ENCODE measurements at places on chromosomes 2 and 18. TPM values are rescaled to one million over a fixed set of nuclear protein-coding genes. Genes with fewer than 3 reads are reported as not detected.

INHBB gene
- total RNA-seq = not detected

DNA sequence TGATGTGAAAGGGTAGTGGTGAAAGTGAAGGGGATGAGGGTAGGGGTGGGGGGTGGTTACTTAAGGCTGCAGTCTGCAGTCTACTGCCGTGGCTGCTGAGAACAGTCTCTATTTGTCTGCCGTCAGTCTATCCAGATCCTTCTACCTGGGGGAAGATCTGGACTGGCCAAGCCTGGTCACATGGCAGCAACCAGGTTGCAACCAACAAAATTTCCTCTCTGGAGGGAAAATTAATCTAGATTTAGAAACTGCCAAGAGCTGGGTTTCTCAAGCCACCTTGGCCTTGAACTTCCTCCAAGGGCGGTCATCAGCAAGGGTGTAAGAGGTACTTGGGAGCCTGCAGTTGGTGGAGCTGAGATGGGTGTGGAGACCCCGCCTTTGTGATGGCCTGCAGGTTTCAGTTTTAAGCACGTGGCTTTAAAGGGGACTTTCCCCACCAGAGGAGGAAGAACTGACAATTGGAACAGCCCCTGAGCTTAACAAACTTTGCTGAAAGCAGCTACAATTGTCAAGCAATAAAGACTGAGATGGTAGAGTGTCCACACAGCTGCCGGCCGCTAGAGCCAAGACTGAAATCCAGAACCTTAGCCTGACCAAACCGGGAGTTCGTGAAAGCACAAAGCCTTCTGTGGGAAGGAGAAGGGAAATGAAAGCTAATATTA, 31.4 kb upstream of the KCMF1 start:
- peaks cover 70% of the 10 kb centered on the region for H3K4me1 ChIP-seq
- H3K36me3 ChIP-seq = peaks cover 14% of the 10 kb centered on the region
- peak overlapping the region; percentile 98 for H3K27ac ChIP-seq
- peak; percentile 83 for DNase-seq
- H3K27me3 ChIP-seq = no peaks in the 10 kb centered on the region
- H3K4me3 ChIP-seq = peak overlapping the region; percentile 67

BOD1L2 gene
- total RNA-seq = not detected

C2orf80 gene
- total RNA-seq = not detected

DNA sequence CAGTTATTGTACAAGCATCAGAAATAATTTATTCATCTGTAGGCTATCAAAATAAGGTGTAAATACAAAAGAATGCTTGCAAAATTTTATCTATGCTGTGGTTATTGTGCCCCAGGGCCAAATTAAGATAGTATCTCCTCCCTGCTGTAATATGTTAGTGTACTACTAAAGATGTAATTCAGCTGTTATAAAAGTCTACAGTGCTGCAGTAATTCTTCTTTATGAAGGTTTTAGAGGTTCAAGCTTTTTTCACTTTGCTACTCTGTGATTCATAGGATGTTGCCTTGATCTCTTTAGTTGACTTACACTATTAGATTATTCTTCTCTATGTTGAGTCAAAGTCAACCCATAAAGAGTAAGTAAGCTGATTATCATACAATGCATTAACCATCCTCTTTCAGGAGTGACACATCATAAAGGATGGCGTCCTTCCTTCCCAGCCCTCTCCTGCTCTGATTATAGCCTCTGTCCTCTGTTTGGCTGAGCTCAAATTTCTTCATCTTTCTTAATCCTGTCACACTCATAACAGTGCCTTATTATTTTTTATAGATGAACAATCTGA, 29.3 kb upstream of the DYNAP start:
- H3K36me3 ChIP-seq = no peaks in the 10 kb centered on the region
- H3K4me1 ChIP-seq = no peaks in the 10 kb centered on the region
- H3K4me3 ChIP-seq = no peak overlapping the region
- DNase-seq = no peak

GRCh38 chr2:17821535-17822444, 5.5 kb downstream of the MSGN1 start:
- H3K27ac ChIP-seq = no peak overlapping the region
- H3K36me3 ChIP-seq = no peaks in the 10 kb centered on the region
- H3K4me3 ChIP-seq = no peak overlapping the region
- DNase-seq = no peak
- H3K4me1 ChIP-seq = peaks cover 4% of the 10 kb centered on the region

GRCh38 chr2:216761133-216761532, 65.8 kb upstream of the IGFBP5 start:
- DNase-seq = no peak
- no peak overlapping the region for H3K27ac ChIP-seq
- peaks cover 12% of the 10 kb centered on the region for H3K27me3 ChIP-seq
- H3K4me3 ChIP-seq = no peak overlapping the region
- H3K4me1 ChIP-seq = no peaks in the 10 kb centered on the region

SFTPB gene
- not detected for total RNA-seq

DNA sequence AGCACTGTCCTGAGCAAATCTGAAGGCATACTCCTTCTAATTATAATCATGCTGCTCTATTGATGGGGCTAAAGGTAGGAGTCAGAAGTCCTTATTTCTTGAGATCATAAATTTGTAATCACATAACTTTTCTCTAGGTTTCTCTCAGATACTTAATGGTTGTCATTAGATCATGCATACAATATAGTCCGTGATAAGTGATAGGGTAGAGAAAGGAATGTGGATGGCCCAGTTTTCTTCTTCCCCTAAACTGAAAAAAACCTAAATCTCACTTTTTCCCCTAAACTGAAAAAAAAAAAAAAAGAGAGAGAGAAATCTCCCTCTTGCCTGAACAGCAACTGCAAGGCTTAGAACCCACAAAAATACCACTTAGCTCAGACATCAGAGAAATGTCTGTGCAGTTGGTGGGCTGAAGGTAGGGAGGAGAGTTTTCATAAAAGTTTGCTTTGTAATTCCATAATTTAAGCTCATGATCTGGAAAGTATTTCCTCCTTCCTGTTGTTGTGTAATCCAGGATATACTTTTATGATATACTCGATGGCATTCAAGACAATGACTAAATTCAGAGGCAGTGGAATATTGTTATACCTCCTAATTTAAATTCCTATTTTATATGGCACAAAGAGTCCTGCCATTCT, 79.3 kb upstream of the ITPRID2 start:
- peaks cover 11% of the 10 kb centered on the region for H3K4me1 ChIP-seq
- no peaks in the 10 kb centered on the region for H3K36me3 ChIP-seq
- no peak for DNase-seq
- no peaks in the 10 kb centered on the region for H3K27me3 ChIP-seq

DNA sequence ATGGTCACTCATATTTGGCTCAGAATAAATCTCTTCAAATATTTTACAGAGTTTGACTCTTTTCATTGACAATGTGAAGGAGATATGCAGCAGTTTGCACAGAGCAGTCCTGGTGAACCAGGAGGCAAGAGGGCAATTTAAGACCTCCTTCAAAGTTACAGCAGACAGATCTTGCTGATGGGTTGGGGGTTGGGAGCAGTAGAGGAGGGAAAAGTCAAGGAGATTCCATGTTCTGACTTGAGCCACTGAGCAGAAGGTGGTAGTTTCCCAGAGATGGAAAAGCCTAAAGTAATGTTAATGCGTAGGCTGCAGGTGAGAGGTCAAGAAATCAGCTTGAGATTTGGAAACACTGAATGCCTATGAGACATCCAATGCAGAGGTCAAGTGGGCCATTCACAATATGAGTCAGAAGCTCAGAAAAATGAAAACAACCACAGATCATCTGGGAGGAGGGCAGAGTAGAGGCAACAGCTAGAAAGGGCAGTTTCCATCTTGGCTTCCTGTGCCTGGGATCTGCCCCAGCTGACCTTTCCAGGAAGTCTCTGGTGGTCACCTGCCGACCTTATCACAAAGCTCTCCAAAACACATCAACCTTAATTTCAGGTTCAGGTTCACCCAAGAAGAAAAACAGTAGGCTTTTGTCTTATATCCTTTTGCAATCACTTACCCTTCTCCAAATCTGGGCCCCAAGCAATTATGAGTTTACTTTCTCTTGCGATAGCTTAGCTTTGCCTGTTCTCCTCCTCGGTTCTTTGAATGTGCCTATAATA, 197.5 kb upstream of the ARL4C start:
- no peak for DNase-seq
- H3K27ac ChIP-seq = no peak overlapping the region
- H3K4me3 ChIP-seq = no peak overlapping the region
- peaks cover 6% of the 10 kb centered on the region for H3K36me3 ChIP-seq
- H3K27me3 ChIP-seq = peaks cover 23% of the 10 kb centered on the region

OR6B2 gene
- total RNA-seq = not detected
